Mucosa of gallbladder (tissue), 1 donor: ENCODE measurements at places on chromosomes 2 and 18. TPM values are rescaled to one million over a fixed set of nuclear protein-coding genes. Genes with fewer than 3 reads are reported as not detected.

The ACMSD gene
- 47.0 TPM for total RNA-seq

The SPP2 gene
- not detected for total RNA-seq

The ARHGAP15 gene
- total RNA-seq: 10.0 TPM

The POTEF gene
- not detected for total RNA-seq

The IL36B gene
- total RNA-seq: not detected

The PDE1A gene
- total RNA-seq: 27.8 TPM

The RHBDD1 gene
- total RNA-seq: 36.7 TPM

GRCh38 chr2:165627470-165627869, 158.0 kb downstream of the CSRNP3 start:
- DNase-seq: no peak

GRCh38 chr2:27041752-27042151, 9.0 kb downstream of the TMEM214 start:
- no peak for DNase-seq

DNA sequence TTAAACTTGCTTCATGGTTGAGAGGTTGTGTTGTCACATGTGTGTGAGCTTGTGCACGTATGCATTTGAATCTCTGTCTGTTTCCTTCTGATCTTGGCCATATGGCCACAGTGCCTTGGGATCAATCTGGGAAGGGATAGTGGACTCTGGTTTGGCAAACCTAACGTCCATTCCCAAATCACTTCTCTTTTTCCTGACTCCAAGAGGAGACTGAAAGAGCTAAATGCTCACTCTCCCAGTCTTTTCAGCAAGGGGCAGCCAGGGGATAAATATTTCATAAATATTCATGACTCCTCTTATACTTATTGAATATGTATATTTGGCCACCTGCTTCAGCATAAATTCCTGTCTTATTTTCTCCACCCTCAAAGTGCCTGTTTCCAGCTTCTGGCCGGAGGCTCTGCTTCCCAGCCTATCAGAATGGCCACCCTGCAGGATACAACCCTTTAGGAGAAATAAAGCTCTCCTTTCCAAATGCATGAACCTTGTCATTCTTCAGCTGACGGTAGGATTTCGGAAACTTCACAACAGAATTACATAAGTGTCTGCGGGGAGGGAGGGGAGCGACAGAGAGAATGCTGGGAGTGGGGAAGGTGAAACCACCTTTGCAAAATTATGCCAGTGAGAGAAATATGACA, 112.2 kb upstream of the COPS8 start:
- no peak for DNase-seq

DNA sequence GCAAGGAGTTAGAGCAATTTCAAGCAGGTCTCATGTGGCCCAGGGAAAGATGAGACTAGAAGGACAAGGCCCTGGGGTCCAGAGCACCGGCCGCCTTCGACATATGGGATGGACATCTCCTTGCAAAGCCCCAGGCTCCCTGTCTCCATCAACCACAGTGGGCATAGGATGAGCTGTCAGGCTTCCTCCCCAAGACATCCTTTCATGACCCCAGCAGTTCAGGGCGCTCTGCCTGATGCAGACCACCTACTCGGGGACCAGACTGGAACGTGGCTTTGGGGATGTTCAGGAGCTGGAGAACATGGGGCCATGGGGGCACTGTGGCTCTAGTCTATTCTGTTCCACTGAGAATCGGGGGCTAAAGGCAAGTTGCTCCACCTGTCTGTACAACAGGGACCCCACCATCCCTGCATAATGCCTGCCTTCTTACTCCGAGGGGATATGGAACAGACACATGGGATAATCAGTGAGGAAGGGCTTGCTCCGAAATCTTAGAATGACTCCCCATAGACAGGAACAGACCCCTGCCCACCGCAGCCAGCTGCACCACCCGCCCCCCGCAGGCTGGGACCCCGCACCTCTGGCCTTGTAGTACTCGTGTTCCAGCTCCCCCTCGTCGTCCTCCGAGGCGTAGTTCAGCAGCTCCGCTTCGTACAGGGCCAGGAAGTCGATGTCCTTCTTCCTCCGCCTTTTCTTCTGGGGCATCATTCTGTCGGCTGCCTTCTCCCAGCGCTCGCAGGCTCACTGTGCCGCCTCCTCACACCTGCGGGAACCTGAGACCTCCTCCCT, 500 bp downstream of the LOXHD1 start:
- no peak for DNase-seq

DNA sequence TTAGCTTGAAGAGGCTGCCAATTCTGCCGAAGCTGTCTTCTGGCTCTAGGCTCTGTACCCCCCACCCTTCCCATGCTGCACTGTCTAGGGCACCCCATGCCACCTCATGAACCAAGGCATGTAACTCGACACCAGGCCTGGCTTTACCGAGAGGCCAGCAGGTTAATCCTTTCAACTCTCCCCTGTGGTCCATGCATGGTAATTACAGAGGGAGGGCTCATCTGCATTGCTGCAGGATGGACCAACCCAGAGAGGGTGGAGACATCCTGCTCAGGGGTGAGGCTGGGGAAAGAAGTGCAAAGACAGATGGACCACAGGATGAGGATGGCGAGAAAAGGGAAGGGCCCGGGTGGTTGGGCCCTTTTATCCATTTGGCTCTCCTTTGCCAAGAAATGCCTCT, 65.8 kb downstream of the KCTD1 start:
- DNase-seq: no peak

DNA sequence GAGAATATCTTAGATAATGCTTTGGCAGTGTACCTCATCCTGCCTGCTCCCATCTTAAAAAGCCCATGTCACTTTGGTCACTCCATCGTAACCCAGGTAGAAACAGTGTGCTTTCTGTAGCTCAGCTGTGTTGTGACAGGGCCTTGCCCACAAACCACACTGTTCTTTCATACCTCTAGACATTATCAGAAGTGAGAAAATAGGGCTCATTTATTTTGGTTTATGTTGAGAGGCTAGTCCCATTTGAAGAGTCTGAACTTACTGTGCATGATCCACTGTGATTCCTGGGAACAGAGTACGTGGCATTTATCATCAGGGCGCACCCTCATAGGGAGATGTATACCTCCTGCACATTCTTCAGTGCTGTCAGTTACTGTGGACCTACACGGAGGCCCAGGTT, 69.7 kb downstream of the FEZ2 start:
- no peak for DNase-seq

GRCh38 chr18:55953326-55953725, 365.3 kb upstream of the TCF4 start:
- DNase-seq: no peak

DNA sequence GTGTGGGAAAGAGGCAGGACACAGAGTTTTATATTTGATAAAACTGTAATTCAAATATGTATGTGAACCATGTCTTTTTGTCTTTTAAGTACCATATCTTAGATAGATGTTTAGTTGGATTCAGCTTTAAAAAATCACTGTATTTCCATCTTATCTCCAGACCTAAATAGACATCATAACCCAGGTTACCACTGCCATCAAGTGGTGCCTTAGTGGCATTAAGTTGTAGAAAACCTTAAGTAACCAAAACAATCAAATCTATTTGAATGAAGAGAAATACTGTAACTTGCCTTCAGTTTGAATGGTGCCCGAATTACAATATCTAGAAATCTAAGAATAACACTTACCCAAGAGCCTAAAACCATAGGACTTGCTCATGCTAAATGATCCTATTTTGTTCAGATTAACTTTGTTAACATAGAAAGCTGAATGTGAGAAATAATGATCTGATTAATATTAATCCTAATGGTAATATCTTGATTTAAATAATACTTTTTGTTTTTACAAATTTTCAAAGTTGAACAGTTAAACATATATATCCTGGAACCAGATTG, 92.5 kb upstream of the MAP2 start:
- DNase-seq: no peak

GRCh38 chr2:44671276-44671675, 270.2 kb upstream of the SIX3 start:
- no peak for DNase-seq

DNA sequence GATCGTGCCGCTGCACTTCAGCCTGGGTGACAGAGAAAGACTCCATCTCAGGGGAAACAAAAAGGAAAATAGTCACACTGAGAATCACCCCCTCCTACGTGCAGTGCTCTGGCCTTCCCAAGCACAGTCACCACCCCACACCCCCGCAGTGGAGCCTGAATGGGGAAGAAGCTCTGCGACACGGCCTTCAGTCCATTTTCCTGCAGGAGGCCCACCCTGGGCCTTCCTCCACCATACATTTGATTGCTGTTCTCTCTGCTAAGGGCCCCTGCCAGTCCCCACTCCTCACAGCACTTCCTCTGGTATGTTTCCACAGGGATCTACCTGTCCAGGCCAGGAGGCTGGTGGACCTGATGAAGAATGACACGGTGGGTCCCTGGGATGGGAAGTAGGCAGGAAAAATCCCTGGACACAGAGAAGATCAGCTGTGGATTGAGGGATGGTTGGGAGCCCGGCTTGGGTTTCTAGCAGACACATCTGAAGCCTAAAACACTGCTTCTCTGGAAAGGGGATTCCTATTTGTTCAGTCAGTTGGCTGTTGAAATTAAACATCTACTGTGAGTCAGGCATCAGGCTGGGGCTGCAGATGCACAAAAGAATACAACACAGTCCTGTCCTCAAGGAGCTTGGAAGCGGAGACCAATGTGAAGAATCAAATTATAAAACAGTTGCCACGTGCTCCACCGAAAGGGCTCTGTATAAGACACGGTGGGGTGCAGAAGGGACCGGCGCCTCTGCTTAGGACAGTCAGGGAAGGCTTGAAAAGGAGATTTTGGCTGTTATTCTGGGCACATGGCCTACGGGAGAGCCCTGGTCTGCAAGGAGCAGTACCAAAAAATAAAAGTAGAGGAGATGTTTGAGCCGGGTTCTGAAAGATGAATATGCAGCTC, 82.2 kb downstream of the PLB1 start:
- no peak for DNase-seq

DNA sequence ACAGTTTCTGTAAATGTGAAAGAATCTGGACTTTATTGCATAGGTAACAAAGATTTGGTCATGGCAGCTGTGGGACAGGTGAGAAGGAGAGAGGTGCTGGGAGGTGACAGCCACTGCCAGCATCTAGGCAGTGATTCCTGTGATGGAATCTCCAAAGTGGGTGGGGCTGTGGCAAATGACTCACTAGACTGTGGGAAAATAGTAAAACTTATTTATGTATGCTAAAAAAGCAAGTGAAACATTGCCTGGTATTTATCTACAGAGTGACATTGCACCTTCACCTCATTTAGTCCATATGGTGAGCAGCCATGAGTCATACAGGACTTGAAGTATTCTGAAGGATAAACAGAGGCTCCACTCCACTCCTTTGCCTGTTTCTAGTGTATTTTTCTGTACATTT, 145.3 kb upstream of the MEX3C start:
- no peak for DNase-seq

- no peak for DNase-seq
Measured at GRCh38 chr2:114742245-114742644, 299.8 kb downstream of the DPP10 start.

DNA sequence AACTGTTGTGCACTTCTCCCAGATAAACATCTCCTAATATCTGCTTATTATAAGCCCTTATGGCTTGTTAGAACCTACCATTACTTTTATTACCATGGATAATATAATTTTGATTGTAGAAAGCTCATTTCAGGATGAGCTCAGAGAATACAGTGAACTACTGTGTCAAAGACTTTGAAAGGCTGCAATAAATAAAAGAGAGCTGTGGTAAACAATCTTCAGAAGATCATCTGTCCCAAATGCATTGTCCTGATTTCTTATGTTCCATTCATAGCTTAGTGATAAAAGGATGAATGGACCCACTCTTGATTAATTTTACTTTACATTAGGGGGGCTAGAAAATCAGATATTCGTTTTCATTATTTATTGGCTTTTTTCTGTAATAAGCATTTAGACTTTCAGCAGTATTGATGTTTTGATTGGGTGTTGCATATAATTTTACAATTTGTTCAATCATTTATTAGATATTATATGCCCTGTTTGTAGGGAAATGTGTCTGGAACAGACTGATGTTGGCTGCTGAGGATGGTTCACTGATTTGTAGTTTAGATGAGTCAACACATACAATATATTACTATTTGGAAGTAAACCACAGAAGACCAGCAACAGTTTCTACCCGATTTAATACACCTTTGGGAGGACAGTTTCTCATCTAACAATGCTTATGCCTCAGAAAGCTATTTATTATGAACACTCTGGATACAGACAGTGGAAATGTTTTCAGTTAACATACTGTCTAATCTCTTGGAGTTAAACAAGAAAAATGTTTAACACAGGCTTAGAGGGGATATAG, 147.2 kb downstream of the TMEFF2 start:
- DNase-seq: no peak

- DNase-seq: no peak
Measured at GRCh38 chr2:204947405-204947804, 402.1 kb downstream of the PARD3B start.

- DNase-seq: no peak
Measured at GRCh38 chr2:106120432-106120831, 73.7 kb downstream of the UXS1 start.

DNA sequence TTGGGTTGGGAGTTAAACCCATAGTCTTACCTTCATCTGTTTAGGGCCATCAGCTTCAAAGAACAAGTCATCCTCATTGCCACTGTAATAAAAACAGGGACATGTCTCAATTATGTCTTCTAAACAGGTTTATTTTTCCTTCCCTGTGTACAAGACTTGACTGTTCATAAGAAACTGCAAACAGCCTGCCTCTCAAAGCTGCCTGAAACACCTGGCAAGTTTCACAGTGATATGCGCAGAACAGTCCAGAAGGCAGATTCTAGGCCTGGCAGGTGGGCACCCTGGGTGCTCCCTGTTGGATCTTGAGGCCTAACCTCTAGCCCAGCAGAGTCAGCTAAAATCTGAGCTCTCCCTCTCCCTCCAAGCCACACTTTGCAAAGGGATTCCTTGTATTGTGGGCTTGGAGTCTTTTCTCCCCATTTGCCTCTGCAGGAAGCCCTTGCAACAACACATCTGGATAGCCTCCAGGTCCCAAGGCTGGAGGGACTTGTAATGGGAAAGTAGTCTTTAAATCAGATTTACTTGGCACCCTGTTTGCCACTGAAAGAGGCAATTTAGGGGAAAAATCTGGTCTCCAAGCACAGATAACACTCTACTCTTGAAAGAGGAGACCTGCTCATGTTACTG, 930 bp downstream of the IL1B start:
- no peak for DNase-seq

DNA sequence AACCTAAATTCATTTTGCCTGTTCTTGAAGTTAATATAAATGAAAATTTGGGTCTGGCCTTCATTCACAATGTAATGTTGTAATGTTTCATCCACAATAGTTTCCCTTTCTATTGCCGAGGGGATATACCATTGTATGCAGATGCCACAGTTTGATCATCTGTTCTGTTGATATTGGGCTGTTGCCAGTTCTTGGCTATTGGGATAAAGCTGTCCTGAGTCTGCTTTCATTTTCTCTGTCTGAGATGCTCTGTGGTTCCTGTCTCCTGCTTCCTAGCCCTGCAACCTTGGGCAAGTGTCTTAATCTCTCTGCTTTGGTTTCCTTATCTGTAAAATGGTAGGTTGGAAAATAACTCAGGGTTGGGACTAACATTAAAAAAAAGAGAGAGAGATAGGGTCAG, 25.2 kb downstream of the B3GNT2 start:
- DNase-seq: no peak
